ENCODE measurements at places on chromosomes 7 and 10. TPM values are rescaled to one million over a fixed set of nuclear protein-coding genes. Genes with fewer than 3 reads are reported as not detected.

DNA sequence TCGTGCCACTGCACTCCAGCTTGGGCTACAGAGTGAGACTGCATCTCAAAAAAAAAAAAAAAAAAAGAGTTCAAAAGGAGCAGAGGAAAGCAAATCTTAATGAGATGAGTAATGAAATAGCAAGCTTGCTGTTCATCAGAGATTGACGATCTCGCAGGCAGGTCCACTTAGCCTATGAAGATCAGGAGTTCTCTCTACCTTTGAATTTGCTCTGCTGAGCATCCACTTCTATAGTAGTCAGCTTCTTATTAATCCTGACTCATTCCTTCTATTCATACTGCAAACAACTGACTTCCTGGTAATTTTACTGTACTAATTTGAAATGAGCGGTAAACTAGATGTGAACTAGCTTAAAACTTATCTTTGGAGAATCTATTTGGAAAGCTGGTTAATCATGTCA, 1014.6 kb downstream of the GATA3 start:
- DNase-seq, result no peak
- no peak overlapping the region for H3K27ac ChIP-seq
- no peak overlapping the region for H3K4me3 ChIP-seq
- no peaks in the 10 kb centered on the region for H3K36me3 ChIP-seq
- H3K4me1 ChIP-seq, result no peaks in the 10 kb centered on the region

NPC1L1 gene
- total RNA-seq, result 0.19 TPM

OPN1SW gene
- not detected for total RNA-seq

POT1 gene
- total RNA-seq, result 11.4 TPM

TAS2R3 gene
- total RNA-seq, result 0.35 TPM

- no peaks in the 10 kb centered on the region for H3K36me3 ChIP-seq
- H3K27me3 ChIP-seq, result no peaks in the 10 kb centered on the region
These were observed 228.0 kb downstream of the CACNB2 start for GRCh38 chr10:18368273-18368672.

DNA sequence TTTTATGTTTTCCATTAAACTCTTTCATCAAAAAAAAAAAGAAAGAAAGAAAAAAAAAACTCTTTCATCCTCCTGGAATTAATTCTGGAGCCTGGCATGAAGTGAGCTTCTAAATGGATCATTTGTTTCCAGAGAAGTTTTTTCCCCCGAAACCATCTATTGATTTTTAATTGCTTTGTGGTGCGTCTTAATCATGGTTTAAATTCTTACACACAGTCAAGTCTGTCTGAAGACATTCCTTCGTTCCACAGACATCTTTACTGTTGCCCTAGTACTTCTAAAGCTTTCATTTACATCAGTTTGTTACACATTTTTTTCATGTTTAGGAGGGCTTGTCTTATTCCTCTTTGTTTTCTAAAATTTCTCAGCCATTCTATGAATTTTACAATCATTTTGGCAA, 493.4 kb upstream of the FOXK1 start:
- H3K27ac ChIP-seq, result peak overlapping the region; percentile 63
- H3K27me3 ChIP-seq, result no peaks in the 10 kb centered on the region
- H3K36me3 ChIP-seq, result no peaks in the 10 kb centered on the region
- DNase-seq, result no peak
- H3K4me1 ChIP-seq, result no peaks in the 10 kb centered on the region

GRCh38 chr7:129799350-129799955, 153.3 kb downstream of the UBE2H start:
- no peaks in the 10 kb centered on the region for H3K36me3 ChIP-seq
- no peak for DNase-seq
- no peak overlapping the region for H3K27ac ChIP-seq
- no peaks in the 10 kb centered on the region for H3K4me1 ChIP-seq

GRCh38 chr7:122412883-122413282, 108.3 kb upstream of the FEZF1 start:
- H3K4me1 ChIP-seq, result no peaks in the 10 kb centered on the region
- H3K27me3 ChIP-seq, result no peaks in the 10 kb centered on the region
- no peak for DNase-seq
- H3K36me3 ChIP-seq, result no peaks in the 10 kb centered on the region

ANKRD2 gene
- total RNA-seq, result not detected

DNA sequence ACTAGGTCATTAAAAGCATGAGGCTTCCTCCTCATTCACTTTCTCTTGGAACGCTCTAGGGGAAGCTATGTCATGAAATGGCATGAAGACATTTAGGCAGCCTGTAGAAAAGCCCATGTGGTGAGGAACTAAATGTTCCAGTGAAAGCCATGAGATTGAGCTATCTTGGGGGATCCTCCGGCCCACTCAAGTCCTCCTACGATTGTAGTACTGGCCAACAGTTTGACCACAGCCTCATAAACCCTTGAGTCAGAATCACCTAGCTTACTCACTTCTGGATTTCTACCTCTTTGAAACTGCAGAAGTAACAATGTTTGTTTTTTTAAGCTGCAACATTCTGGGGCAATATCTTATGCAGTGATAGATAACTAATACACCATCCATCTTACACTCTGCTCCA, 605.1 kb downstream of the SORCS1 start:
- H3K4me3 ChIP-seq, result no peak overlapping the region
- no peaks in the 10 kb centered on the region for H3K4me1 ChIP-seq
- no peaks in the 10 kb centered on the region for H3K27me3 ChIP-seq
- no peak for DNase-seq

GRCh38 chr10:112515852-112516251, 68.8 kb downstream of the VTI1A start:
- no peaks in the 10 kb centered on the region for H3K27me3 ChIP-seq
- H3K36me3 ChIP-seq, result no peaks in the 10 kb centered on the region
- no peak overlapping the region for H3K4me3 ChIP-seq
- no peak overlapping the region for H3K27ac ChIP-seq
- DNase-seq, result no peak
- peaks cover 5% of the 10 kb centered on the region for H3K4me1 ChIP-seq

DNA sequence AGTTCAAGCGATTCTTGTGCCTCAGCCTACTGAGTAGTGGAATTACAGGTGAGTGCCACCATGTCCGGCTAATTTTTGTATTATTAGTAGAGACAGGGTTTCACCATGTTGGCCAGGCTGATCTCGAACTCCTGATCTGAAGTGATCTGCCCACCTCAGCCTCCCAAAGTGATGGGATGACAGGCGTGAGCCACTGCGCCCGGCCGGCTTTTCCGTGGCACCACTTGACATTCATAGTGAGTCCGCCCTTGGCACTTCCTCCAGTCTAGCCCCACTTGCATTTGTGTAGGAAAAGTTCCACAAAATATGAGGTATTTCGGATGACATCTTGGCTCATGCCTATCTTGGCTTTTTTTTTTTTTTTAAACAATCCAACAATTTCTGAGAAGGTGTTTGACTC, 128.1 kb upstream of the ACBD5 start:
- no peaks in the 10 kb centered on the region for H3K4me1 ChIP-seq
- H3K27me3 ChIP-seq, result no peaks in the 10 kb centered on the region
- no peaks in the 10 kb centered on the region for H3K36me3 ChIP-seq
- H3K4me3 ChIP-seq, result no peak overlapping the region
- no peak for DNase-seq
- H3K27ac ChIP-seq, result no peak overlapping the region

ITIH5 gene
- 2.2 TPM for total RNA-seq

DNA sequence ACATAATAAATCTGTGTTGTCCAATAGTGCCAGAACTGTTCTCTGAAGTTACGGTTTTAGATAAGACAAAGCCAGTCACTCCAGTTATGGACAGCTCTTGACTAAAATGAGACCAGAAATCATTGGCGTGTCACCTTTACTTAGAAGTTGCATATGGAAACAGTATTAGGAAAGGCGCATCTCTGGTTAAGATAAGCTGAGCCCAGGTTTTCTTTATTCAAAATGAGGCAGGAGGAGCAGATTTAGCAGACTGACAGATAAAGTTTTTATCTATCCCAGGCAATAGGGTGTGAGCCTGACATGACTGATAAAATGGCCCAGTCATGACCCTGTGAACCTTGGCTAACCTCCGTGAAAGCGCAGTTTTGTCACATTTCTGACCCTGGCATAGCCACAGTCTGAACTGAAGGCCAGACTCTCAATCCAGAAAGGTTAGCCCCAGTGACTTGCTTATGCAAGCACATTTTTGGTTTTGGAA, 4.2 kb downstream of the CYP26A1 start:
- no peak overlapping the region for H3K27ac ChIP-seq
- peaks cover 13% of the 10 kb centered on the region for H3K27me3 ChIP-seq
- H3K4me3 ChIP-seq, result no peak overlapping the region
- no peak for DNase-seq
- H3K4me1 ChIP-seq, result peaks cover 24% of the 10 kb centered on the region
